ENCODE measurements at places on chromosomes 16 and 17.
A peak's percentile ranks its signal among the peaks of the same experiment; 100 is the strongest.

GRCh38 chr16:78386557-78387324 lies 287.3 kb downstream of the WWOX start:
- DNase-seq = no peak

- no peak for DNase-seq
These were observed 410.2 kb upstream of the GOT2 start for GRCh38 chr16:59144326-59144725.

DNA sequence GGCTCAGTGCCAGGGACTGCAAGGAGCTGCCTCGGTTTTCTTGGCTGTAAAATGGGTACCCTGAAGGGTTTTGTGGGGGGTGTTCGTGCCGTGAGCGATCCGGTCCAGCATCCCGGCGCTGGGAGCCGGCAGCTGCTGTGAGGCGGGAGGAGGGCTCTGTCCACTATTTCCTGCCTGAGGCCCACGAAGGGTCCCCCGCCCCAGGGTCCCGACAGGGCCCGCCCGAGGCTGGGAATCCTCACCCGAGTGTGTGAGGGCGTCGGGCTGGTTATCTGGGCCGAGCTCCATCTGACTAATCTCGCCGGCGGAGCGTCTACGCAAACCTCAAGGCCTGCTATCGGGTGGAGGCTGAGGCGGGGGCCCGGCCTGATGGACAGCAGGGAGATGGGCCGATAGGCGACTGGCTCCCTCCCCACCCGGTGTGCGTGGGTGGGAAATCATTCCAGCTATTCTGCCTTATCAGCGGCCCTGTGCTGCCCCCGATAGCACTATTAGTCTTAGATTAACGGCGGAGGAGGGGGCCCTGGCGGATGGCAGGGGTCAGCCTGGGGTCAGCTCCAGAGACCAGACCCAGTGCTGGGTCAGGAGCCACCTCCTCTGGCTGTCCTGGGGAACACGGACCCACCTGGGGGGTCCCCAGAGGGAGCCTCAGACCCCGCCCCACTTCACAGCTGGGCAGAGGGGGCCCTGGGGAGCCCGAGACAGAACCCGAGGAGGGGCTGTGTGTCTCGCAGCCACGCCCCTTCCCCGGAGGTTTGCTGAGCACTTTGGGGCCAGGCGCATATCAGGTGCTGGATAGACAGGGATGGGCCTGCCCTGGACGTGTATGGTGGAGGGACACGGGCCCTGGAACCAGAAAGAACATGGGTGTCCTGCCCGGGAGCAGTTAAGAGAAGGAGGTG lies 44.7 kb downstream of the ZFPM1 start:
- DNase-seq = no peak

DNA sequence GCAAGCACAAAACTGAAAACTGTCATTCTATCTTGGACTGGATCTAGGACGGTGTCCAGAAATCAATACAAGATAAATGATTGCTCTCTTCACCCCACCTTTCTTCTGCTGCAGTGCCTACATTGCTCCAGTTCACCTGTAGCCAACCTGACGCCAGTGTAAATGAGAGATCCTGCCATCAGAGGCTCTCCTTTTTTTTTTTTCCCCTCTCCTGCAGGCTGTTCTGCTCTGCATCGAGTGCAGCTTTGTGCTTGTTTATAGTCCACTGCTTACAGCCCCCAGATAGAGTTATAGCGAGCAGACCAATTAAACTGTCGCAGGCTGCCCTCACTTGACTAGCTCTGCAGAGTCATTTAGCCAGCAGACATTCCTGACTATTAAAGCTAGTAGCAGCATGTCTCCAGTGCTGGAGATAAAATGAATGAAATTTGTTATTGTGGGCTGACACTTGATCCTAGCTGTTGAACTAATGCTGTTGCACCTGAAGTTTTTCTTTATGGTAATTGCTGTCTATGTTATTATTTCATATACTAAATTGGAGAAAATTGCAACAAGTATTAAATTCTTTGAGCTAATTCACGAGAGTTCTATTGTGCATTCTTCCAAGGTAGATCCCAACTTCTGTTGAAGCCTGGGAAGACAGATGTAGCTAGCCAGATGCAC lies 257.1 kb downstream of the FTO start:
- DNase-seq = no peak

GRCh38 chr17:66165537-66166123 lies 26.3 kb downstream of the CEP112 start:
- DNase-seq = no peak

GRCh38 chr17:29412780-29413565 lies 22.8 kb downstream of the TAOK1 start:
- no peak for DNase-seq

- DNase-seq = no peak
These were observed 2.0 kb downstream of the PLD6 start for GRCh38 chr17:17204041-17204591.

DNA sequence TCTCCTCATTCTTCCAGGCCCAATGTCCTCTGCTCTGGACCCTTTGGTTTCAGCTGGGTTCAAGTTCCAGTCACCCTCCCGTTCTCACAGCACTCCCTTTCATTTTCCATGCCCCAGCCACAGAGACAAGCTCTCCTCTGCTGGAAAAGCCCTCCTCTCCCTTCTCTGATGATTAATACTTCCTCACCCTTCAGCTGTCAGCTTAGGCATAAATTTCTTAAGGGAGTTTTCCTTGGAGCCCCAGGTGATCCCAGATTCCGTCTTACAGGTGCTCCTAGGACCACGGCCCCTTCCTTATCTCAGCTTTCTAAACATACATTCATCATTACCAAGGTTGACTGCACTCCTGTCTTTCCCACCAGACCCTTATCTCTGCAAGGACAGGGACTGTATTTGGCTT lies 10.4 kb downstream of the CHAD start:
- DNase-seq = no peak

DNA sequence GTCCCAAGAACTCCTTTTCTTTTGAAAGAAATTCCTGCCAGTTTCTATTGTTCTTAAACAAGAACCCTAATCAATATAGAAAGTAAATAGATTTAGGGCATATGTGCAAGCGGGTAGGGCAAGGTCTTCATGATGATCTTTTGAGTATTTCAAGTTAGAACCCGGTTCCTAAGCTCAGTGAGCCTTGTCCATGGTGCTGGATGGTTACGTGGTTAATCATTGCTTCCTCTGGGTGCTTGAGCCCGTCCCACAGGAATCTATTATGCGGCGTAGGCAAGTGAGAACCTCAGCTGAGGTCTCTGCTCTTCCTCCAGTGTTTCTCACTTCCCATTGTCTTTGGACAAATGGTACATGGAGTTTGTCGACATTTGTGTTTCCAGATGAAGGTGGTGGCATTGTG lies 580.8 kb upstream of the EEF2KMT start:
- DNase-seq = no peak

GRCh38 chr16:51149721-51150164 lies 1.3 kb downstream of the SALL1 start:
- no peak for DNase-seq

DNA sequence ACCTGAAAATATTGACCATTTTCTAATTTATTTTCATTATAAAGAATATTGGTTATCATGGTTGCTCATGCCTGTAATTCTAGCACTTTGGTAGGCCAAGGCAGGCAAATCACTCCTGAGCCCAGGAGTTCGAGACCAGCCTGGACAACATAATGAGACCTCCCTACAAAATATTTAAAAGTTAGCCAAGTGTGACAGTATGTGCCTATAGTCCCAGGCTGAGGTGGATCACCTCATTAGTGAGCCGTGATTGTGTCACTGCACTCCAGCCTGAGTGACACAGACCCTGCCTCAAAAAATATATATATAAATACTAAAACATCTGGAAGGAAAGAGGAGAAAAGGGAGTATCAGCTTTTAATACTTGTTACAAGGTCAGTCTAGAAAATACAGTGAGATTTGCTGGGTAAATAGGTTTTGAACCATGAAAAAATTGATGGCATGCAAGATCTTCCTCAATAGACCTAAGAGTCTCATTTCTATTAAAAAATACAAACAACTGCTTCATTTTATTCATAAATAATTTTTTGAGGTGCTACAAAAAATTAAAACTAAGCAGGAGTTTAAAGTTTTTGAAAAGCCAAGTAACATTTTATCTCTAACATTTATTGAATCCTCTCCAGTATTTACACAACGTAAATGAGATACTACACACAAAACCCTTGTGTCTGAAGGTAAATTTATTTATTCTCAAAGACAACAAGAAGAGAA lies 47.7 kb downstream of the TUBD1 start:
- DNase-seq = peak; percentile 15

- no peak for DNase-seq
These were observed 27.5 kb upstream of the NKD1 start for GRCh38 chr16:50520451-50521245.

- DNase-seq = no peak
These were observed 260.8 kb upstream of the TNRC6C start for GRCh38 chr17:77697480-77698400.

- DNase-seq = no peak
These were observed 7.0 kb downstream of the TPSD1 start for GRCh38 chr16:1262846-1263221.

- DNase-seq = no peak
These were observed 116.0 kb downstream of the RPTOR start for GRCh38 chr17:80660527-80661198.

DNA sequence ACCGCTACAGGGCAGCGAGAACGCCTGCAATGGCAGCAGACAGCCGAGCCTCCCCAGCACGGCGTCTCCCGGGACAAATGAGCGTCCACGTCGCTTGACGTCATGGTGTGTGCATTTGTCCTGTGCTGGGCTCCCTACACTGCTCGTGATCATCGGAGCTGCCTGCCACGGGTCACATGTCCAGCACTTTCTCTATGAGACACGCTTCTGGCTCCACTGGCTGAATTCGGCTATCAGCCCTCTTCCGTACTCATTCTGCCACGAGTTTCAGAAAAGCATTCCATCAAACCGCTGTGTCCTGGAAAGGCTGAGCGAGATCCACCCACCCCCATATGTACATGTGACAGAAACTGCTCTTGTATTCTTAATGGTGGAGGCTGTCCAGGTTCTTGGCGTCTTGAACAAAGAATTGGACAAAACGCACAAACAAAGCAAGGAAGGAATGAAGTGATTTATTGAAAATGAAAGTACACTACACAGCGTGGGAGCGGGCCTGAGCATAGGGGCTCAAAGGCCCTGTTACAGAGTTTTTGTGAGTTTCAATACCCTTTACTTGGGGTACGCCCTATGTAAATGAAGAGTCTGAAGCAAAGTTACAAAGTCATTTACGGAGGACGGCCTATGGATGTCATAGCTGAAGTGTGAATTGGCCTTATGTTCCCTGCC lies 28.5 kb upstream of the SHCBP1 start:
- no peak for DNase-seq

GRCh38 chr17:76161619-76162266 lies 20.7 kb upstream of the FOXJ1 start:
- DNase-seq = no peak

GRCh38 chr17:28404461-28404811 lies 1.6 kb downstream of the SLC46A1 start:
- DNase-seq = no peak

DNA sequence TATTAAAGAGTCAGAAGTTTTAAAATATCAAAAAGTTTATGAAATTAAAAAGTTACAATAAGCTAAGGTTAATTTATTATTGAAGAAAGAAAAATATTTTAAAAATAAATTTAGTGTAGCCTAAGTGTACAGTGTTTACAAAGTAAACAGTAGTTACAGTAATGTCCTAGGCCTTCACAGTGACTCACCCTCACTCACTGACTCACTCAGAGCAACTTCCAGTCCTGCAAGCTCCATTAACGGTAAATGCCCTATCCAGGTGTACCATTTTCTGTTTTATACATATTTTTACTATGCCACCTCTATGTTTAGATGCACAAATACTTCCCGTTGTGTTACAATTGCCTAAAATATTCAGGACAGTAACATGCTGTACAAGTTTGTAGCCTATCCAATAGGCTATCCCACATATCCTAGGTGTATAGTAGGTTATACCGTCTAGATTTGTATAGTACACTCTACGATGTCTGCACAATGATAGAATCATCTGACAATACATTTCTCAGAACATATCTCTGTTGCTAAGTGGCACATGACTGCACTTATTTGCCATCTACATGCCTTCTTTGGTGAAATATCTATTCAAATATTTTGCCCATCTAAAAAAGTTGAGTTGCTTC lies 67.2 kb upstream of the WSB1 start:
- no peak for DNase-seq

DNA sequence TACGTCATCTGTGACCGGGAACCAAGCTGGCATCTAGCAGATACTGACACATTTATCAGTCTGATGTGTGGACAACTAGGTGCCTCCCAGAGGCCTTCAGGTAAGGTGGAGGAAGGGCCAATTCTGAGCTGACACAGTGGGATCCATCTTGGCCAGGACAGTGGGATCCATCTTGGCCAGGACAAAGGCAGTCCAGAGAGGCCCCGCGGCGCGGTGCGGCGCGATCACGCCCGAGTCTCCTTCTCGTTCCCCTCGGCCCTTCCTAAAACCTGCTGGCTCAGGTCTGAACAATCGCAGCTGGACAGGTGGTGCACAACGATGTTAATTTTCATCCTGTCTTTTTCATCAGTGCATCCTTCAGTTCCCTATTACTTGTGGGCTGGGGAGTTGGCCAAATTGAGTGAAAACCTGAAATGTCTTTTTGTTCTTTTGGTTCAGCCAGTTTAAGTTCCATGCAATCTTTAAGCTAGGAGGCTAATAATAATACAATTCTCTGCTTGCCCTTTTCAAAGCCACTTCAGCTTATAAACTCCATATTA lies 486 bp upstream of the WSB1 start:
- no peak for DNase-seq

DNA sequence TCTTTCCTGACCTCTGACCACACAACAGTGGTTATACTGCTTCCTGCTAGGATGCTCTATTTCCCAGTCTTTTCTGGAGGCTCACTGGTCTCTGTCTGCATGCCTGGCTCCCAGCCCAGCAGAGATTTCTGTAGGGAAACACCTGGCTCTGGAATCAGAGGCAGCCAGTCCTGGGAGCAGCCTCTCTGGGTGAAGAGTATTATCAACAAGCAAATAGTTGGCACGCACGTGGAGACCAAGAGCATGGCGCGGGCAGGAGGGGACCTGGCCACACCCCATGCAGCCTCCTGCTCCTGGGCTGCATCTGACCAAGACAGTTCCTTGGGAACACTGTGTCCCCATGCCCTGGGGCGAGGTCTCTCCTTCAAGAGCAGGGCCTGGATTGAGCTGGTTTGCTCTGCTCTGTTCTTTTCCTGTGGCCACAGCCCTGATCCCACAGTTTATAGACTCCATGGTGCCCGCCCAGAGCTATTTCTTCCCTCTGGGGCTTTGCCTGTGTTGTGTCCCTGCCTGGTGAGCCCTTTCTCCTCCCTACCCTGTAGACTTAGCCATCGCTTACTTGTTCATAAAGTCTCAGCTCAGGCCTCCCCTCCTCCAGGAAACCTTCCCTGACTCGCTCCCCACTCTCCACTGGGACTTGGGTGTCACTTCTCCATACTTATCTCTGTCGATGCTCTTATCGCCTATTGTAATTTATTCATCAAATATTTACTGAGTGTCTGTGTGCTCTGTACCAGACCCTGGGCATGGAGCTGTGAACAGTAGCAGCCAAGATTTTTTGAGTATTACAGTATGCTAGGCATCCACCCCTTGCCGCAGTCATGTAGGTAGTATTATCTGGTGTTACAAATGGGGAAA lies 60.6 kb downstream of the SCNN1B start:
- no peak for DNase-seq
